ENCODE measurements at places on chromosomes 7 and 10.

DNA sequence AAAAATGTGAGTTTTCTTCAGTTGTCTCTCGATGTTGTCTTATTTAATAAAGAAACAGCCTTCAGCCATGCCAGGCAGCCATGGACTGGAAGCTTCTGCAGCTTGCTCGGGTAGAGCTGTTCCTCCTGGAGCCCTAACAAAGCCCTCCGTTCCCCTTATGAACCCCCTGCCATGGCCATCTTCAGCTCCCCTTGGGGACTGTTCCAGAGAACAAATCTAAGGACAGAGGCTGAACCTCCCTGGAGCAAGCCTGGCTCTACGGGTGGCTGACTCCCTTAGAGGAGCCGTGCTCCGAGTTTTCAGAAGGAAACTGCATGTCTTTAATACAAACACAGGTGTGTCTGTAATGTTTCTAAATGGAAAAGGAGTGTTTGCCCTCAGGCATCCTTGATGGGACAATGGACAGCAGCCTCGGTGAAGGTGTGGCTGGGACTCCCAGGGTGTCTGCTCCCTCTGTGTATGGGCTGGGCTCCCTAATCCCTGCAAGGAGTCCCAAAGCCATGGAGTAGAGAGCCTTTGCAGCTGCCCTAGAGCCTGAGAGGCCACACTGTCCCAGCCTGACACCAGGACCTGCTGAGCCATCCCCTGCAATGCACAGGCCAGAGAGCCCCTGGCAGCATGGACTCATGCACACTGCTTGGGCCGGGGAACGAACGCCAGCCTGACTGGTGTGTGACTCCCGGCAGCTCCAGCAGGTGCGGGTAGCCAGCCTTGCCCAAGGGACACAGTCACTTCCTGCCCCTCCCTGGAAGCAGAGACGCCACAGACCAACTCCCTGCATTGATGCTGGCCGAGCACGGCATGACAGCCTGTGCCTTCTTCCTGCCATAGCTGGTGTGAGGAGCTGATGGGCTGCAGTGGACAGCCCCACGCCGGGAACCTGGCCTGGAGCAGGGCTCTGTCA lies 381.8 kb downstream of the TCERG1L start:
- DNase-seq = no peak

- DNase-seq = no peak
Measured at GRCh38 chr10:111080224-111080623, 3.4 kb downstream of the ADRA2A start.

DNA sequence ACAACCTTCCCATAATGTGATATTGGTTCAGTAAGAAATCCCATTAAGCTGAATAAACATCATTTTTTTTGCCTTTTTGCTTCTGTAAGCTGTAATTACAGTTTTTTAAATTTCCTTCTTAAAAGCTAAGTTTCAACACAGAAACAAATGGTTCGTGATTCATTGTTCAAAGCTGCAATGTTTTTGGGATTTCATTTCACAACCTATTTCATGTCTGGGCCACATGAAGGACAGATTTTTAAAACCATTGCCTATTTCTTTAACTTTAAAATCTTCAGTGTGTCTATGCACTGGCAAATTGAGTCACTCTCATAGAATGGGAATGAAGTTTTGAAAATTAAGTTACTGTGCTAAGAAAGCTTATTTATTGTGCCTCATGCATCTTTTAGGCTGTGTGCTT lies 66.9 kb downstream of the TFPI2 start:
- no peak for DNase-seq

DNA sequence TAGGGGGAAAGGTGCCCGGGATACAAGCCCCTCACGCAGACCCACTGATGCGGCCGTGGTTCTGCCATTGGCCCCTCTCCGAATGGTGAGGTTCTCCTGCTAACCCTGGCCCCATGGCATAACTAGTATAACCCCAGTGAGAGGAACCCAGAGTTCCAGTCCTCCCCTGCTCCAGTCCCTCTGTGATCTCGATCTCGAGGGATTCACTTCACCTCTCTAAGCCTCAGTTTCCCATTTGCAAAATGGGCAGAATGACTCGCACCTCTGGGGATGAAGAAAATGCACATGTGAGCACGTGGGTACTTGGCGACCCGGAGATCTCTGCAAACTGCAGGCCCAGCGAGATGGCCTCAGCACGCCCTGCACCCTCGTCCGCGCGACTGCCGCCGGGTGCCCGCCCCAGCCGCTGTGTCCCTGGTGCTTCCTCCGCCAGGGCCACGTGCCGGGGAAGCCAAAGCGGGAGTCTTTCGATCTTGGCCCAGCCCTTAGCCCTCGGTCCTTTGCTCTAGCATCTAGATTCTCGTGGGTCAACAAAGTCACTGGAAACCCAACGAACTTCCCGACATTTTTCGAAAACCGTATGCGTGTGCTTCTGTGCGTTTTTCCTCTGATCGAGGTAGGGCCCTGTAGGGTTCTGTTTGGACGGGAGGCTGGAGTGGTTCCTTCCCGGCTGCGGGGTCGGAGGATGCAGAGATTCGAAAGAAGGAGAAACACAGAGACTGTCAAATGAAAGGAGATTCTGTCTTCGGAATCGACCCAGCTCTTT lies 169.8 kb downstream of the UBE2H start:
- DNase-seq = no peak

GRCh38 chr10:31604096-31604495 lies 285.1 kb downstream of the ZEB1 start:
- no peak for DNase-seq

DNA sequence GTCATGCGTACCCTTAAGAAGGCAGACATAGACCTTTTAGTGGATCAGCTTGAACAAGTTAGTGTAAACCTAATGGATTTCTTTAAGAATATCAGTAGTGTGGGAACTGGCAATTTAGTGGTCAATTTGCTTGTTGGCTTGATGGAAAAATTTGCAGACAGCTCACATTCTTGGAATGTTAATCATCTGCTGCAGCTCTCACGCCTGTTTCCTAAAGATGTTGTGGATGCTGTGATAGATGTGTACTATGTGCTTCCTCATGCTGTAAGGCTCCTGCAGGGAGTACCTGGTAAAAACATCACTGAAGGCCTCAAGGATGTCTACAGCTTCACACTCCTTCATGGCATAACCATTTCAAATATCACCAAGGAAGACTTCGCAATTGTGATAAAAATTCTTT lies 103.4 kb downstream of the ABCA13 start:
- no peak for DNase-seq

DNA sequence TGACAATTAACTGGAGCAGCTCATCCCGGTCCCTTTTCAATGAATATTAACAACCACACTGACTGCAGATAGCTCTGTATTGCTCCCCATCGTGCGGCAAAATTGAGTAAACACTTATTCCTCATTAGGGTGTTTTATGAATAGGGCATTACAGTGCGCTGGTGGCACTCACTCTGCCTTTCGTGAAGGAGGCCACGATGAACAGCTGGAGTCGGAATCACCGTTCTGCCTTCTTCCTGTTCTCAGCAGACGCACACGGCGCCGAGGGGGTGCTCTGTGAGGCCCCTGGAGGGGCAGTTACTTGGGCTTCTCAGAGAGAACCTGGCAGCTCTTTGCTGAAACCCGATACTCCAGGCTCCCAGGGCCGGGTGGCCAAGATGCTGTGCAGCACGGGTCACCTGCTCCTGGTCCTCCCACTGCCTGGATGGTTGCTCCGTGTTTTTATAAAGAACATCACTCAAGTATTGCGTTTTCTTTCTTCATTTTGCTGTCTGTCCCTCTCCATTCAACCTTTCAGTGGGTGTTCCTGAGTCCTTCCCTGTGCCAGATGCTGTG lies 241.9 kb downstream of the GLRX3 start:
- DNase-seq = no peak

DNA sequence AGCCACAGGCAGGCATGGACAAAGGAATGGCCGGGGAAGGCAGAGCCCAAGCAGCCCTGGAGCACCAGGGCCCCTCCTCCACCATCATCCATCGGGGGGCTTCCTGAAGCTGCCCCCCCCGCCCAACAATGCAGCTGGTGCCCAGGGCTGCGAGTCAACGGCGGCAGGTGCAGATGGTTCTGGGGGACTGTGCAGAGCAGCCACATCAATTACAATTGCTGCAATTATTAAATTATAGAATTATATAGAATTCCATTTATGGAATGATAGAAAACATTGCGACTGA lies 28.3 kb downstream of the EBF3 start:
- no peak for DNase-seq

GRCh38 chr7:150648353-150649079 lies 16.3 kb upstream of the GIMAP6 start:
- no peak for DNase-seq

DNA sequence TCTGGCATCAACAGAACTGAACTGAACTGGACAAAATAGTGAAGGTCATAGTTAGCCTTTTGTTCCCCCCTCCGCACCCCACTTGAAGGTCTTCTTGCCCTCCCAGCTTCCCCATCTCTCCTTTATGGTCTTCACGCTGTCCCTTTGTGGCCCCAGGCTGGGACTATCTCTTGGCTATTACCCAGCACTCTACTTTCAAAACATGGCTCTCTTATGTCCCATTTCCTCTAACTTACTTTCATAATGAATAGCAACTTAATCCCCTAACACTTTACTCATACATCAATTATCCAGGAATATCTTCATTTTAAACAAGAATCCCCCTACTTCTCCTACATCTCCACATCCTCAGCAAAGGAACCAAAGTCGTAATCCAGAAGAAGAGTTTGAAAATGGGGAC lies 135.3 kb upstream of the ITGB1 start:
- no peak for DNase-seq
